Pons (tissue), 1 donor: ENCODE measurements at places on chromosomes 3 and 15.

DNA sequence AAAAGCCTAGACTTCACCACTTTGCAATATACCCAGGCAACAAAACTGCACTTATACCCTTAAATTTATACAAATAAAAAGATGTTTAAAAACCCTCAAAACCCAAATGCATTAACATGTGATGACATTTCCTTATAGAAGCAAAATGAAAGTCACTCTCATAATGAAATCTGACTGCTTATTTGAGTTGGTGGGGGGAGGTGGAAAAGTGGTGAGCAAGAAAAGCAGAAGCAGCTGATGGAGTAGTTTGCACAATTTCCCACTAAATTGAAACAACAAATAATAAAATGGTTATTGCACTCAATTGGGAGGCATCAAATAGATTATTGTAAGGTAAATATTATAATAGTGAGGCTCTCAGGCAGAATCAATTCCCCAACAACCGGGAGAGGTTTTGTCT, 54.0 kb upstream of the GADL1 start:
- no peak for DNase-seq

DNA sequence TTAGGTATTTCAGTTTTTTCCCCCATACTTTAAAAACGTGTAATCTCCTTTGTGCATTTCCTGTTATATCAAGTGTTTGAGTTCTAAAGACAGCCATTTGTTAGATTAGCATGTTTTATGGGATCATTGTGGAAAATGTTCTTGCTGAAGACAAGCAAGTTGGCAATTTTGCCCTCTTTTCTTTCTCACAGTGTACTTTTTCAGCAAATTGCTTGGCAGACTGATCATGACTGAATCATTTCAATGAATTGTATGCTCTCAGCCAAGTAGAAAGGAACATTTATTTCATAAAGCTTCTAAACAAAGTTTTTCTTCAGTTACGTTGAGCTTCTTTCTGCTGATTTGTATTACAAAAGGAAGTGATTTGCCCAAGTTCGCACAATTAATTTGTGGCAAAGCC, 51.6 kb downstream of the ATG7 start:
- DNase-seq: peak; percentile 24

- DNase-seq: peak; percentile 75
These were observed 1.8 kb upstream of the ZSCAN2 start for GRCh38 chr15:84598993-84599392.

DNA sequence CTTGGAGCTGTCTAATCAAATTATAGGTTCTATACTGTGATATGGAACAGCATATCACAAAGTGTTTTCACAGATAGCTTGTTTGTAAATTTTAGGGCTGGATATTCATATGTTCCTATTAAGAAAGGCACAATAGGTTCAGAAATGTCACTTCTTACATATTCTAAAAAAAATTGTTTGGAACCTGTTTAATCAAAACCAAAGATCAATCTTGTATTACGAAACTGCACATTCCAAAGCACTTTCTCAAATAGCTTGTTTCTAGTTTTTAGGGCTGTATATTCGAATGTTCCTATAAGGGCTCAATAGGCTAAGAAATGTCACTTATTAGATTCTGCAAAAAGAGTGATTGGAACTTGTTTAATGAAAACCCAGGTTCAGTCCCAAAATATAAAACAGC, 67.4 kb upstream of the OSBPL11 start:
- no peak for DNase-seq

DNA sequence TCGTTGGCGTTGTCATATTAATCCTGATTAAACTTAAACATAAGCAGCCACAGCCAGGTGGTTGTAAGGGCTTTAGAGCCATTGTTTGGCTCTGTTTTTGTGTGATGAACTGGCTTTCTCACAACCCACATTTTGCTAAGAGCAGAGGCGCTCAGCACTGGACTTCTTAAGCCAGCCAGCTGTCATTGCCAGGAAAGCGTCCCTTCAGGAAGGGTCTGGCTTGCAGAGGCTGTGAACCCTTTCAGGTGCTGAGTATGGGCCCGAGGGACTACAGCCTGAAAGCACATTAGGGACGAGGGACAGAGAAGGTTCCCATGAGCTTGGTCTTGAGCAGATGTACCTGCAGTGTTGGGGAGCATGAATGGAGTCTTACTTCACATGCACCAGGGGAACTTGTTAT, 112.3 kb downstream of the CHCHD6 start:
- no peak for DNase-seq

DNA sequence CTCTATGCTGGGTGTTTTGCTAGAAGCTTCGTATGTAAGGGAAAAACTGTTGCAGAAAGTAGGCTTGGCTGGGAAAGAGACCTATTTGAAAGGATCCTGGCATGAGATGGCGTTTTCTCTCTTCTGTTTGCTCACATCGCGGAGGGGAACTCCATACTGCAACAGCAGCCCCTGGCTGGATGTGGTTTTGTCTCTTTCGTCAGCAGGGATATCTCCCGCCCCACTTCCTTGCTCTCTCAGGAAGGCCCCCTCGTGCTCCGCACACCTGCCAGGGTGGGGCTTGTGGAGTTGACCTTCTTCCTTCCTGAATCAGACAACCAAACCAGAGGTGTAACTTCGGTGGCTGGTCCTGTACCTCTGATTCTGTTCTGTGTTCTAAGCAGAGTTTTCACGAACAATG, 26.4 kb upstream of the MYZAP start:
- DNase-seq: no peak

GRCh38 chr3:168517249-168518071, 421.7 kb upstream of the GOLIM4 start:
- no peak for DNase-seq

GRCh38 chr3:38628835-38629234, 20.7 kb downstream of the SCN5A start:
- no peak for DNase-seq

DNA sequence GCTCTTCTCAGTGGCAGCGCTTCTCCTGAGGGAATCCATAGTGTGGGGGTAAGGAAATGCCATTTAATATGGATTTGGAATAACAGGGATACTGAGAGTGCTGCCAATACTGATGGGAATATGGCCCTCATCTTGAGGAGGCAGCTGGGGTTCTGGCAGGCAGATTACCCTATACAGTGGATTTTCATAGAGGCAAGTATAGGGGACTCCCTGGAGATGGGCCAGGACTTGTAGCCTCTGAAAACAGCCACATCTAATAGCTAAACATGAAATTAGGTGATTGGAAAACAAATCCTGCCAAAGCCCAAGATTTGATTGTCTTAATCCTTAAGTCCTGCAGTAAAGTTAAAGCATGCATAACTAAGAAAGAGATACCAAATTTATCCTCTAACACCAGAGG, 30.9 kb downstream of the DPH3 start:
- DNase-seq: no peak

DNA sequence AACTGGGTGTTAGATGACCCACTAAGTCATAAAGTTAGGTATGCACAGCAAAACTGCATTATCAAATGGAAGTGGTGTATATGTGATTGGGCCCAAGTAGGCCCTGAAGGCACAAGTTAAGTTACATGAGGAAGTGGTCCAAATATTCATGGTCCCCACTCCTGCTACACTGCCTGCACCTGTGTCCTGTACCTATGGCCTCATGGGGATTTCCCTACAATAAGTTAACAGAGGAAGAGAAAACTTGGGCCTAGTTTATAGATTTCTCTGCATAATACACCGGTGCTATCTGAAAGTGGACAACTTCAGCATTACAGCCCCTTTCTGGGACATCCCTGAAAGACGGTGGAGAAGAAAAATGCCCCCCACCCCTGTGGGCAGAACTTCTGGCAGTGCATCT, 41.5 kb downstream of the STRIT1 start:
- no peak for DNase-seq

DNA sequence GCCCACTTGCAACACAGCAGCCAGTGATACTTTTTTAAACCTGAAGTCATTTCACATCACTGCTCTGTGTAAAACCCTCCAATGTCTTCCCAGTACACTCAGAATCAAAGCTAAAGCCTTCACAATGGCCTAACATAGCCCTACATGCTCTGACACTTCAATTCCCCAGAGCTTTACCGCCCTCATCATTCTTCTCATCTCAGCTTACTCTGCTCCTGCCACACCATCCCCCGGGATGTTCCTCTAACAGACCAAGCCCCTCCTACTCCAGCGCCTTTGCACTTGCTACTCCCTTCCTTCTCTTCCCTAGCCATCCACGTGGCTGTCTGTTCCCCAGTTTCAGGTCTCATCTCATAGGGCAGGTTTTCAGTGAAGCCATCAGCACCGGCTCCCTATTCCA, 194.0 kb downstream of the SSR3 start:
- no peak for DNase-seq

GRCh38 chr15:89463113-89463512, 33.3 kb downstream of the RHCG start:
- no peak for DNase-seq

- no peak for DNase-seq
These were observed 2.4 kb downstream of the MAN2A2 start for GRCh38 chr15:90905306-90906180.

- no peak for DNase-seq
These were observed 9.9 kb downstream of the KNL1 start for GRCh38 chr15:40603935-40604334.

GRCh38 chr15:41429003-41429890, 12.4 kb downstream of the RTF1 start:
- DNase-seq: no peak

GRCh38 chr3:193594946-193595689, 2.1 kb downstream of the OPA1 start:
- DNase-seq: no peak
